ENCODE measurements at places on chromosomes 7 and 10.

GRCh38 chr7:151834271-151835035, 42.5 kb downstream of the PRKAG2 start:
- no peak for DNase-seq

DNA sequence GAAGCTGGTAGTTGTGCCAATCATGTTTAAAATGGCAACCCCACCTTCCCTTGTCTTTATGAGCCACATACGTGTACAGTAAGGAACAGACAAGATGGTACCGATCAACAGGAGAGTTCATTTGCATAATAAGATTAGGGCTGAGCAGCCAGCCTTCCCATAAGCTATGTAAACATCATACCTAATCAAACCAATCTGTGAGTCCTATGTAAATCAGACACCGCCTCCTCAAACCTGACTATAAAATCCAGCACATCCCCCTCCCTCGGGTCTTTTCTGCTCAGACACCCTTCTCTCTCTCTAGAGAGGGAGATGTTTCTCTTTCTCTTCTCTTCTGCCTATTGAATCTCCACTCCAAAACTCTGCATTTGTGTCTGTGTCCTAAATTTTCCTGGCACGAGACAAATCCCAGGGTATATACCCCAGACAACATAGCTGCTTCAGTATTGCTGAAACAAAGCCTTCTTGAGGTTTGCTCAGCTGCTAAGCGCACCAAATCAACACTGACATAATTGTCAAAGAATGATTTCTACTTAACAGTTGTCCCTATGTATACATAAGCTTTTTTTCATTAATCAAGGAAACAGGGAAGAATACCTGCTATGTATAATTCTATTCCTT, 279.2 kb downstream of the THSD7A start:
- DNase-seq: no peak

- no peak for DNase-seq
Observed at GRCh38 chr10:31157123-31158010, 125.7 kb upstream of the ZNF438 start.

GRCh38 chr7:82317257-82317721, 126.3 kb downstream of the CACNA2D1 start:
- no peak for DNase-seq

DNA sequence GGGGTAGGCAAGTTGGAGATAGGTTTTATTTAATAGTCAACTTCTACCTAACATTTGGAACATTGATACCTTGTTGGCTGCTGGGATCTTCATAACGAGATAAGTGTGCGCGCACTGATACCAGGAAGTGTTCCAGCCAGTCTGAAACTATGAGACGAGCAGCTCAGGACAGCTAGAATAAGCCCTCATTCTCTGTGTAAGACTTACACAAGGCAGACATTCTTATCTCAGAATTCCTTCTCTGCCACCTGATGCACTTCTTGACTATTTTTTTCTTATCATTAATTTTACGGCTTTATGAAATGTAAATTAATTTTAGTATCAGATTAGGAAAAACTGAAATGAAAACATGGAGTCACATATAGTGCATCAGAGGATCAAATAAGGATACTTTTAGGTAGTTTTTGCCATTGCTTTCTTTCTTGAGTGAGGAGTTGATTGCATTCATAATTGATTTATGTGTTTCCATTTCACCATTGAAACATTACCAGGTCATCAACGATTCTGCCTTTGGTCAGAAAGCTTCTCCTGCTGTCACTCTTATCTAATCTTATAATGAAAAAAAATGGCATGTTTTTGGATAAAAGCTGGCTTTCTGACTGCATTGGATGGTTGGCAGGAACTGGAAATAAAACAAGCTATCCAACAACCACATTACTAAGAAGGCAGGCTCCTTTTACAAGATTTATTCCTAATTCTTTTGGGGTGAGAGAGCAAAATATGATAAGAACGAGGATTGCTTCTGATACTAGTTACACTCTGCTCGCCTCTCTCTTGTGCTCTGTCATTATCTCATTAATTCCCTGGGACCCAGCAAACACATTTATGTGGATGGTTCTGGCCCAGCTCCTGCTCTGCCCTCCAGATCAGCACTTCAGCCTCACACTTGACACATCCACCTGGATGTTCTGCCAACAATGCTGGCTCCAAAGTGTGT, 40.4 kb upstream of the ABCB5 start:
- no peak for DNase-seq

- no peak for DNase-seq
Observed at GRCh38 chr10:96556003-96556402, 30.8 kb downstream of the TM9SF3 start.

DNA sequence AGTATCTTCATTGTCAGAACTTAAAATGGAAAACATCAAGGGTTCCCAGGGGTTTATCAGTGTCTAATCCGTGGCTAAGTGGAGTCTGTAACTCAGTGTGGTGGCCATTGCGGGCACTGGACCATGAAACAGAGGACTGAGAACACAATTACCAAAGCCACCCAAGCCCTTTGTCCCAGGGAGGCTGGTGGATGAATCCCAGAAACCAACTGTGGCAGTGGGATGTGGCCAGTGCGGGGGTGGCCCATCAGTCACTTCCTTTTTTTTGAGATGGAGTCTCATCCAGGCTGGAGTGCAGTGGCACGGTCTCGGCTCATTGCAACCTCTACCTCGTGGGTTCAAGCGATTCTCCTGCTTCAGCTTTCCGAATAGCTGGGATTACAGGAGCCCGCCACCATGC, 61.8 kb downstream of the TACC2 start:
- DNase-seq: no peak

- DNase-seq: no peak
Observed at GRCh38 chr10:24897326-24897926, 55.0 kb downstream of the PRTFDC1 start.

DNA sequence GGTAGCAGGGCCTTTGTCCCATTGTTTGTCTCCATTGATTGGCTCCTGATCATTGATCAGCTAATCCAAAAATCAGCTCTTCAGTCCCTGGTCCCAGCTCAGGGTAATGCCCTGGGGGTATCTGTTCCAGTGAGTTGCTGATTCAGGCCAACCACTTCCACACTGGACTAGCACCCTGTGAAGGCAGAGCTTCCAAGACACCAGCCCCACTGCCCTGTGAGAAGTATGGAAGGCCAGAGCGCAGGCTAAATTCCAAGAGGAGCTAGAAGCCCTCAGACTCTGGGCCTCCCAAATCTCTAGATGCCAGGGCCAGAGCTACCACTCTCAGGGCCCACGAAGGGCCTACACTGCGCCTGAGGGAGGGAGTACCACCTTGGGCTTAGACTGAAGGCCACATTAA, 10.4 kb downstream of the TMEM72 start:
- no peak for DNase-seq

DNA sequence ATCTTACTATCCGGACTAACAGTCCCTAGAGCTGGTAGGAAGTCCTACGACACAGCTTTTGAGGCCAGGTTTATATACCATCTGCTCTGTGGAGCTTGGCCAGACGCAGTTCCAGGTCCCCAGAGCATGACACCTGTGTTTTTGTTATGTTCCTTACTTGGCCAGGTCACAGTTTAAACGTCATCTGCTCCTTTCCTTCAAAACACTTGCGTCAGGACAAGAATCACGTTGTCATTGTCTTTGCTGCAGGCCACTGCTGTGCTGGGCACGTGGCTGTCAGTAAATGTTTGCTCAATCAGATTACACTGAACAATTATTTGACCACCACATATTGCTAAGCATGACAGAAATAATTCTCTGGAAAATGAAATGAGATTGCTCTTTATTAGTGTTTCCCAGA, 23.9 kb downstream of the SLC18A2 start:
- no peak for DNase-seq

DNA sequence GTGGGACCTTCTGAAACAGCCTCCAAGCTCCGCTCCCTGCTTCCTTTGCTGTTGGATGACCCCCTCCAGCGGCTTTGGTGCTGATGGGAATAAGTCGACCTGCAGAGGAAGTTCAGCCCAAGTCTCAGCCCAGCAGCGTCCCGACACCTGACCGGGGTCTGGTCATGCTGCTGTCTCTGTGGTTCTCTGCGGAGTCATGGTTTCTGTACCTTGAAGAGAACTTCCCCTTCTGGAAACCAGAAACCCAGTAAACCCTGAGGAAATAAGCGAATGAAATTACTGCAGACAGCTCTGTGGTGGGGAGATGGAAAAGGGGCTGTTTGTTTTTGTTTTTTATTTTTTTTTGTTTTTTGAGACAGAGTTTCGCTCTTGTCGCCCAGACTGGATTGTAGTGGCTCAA, 18.3 kb upstream of the ZNF12 start:
- no peak for DNase-seq

GRCh38 chr7:35753761-35754603, 46.9 kb upstream of the SEPTIN7 start:
- DNase-seq: no peak

GRCh38 chr7:98630149-98630548, 13.1 kb downstream of the NPTX2 start:
- no peak for DNase-seq

GRCh38 chr7:137628216-137628615, 218.6 kb downstream of the DGKI start:
- no peak for DNase-seq

- no peak for DNase-seq
Observed at GRCh38 chr10:6067457-6067856, 5.3 kb upstream of the IL2RA start.

- no peak for DNase-seq
Observed at GRCh38 chr7:137753948-137754851, 92.6 kb downstream of the DGKI start.

GRCh38 chr7:111796671-111797070, 234.4 kb upstream of the IMMP2L start:
- no peak for DNase-seq

GRCh38 chr10:70899096-70899495, 10.7 kb upstream of the PCBD1 start:
- DNase-seq: no peak

- DNase-seq: no peak
Observed at GRCh38 chr7:22860337-22860736, 37.7 kb upstream of the TOMM7 start.

- DNase-seq: no peak
Observed at GRCh38 chr10:105844241-105844640, 1203.2 kb downstream of the SORCS3 start.

DNA sequence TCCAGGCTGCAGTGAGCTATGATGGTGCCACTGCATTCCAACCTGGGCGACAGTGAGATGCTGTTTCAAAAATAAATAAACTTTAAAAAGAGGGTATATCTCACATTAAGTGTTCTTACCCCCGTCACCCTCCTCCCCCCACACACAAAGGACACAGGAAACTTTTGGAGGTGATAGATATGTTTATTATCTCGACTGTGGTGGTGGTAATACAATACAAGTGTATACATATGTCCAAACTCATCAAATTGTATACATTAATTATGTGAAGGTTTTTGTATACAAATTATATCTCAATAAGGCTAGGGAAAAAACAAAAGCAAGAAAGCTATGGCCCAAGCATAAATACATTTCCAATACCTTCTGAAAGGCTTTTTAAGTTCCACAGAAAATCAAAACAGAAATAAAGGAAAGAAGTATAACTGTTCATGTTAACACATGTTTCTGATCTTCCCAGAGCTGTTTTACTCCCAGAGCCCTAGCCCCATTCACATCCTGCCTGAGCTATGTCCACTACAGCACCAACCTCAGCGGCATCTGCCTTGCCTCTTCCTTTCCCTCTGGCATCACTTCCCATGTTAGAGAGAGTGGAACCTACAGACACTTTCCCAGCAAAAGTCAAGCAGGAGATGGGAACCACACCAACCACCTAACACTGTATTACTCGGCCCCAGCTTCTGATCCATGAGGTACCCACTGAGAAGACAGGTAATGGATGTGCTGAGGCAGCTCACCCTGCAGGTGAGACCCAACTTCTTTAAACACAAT, 48.1 kb downstream of the SGMS1 start:
- DNase-seq: no peak

DNA sequence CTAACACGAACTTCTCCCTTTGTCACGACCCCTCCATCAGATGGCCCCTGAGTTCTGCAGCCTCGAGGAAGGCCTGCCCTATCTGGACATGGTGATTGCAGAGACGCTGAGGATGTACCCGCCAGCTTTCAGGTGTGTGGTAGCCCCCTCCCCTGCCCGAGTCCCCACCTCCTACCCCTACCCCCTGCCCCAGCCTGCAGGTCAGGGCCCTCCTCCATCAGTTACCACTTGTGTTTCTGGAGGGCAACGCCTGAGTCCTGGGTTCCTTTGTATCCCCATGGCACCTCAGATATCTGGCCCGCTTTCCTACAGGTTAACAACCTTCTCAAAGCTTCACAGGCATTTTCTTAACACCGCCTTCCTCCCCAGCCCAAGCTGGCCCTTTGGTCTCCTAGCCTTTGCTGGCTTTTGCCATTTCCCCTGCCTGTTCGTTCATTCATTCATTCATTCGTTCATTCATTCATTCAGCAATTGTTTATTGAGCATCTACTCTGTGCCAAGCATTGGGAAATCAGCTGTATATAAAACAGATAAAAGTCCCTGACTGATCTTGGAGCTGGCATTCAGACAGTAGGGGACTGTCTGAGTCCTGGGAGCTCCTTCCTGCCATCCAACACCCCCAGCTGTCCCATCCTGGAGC, 55.6 kb downstream of the PARP12 start:
- no peak for DNase-seq

DNA sequence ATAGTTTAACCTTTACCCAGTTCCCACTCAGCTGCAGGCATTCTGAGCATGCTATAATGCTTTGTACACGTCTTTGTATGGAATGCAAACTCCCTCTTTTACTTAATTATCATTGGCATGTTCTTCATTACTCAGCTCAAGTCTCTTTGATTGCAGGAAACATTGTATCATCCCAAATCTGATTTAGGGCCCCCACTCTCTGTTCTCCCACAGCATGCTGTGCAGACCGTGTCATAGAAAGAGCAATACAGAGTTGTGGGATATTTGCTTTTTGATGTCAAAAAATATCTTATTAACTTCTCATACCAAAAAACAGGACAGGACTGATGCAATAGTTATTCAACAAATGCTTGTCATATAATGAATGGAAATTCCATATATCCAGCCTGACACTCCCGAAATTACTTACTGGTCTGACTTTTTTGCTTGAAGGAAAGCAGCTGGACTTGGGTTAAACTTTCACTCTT, 1081.5 kb upstream of the C7orf33 start:
- DNase-seq: no peak

- DNase-seq: no peak
Observed at GRCh38 chr10:121633056-121633455, 34.8 kb upstream of the FGFR2 start.

GRCh38 chr10:48958598-48959190, 19.1 kb upstream of the LRRC18 start:
- no peak for DNase-seq

DNA sequence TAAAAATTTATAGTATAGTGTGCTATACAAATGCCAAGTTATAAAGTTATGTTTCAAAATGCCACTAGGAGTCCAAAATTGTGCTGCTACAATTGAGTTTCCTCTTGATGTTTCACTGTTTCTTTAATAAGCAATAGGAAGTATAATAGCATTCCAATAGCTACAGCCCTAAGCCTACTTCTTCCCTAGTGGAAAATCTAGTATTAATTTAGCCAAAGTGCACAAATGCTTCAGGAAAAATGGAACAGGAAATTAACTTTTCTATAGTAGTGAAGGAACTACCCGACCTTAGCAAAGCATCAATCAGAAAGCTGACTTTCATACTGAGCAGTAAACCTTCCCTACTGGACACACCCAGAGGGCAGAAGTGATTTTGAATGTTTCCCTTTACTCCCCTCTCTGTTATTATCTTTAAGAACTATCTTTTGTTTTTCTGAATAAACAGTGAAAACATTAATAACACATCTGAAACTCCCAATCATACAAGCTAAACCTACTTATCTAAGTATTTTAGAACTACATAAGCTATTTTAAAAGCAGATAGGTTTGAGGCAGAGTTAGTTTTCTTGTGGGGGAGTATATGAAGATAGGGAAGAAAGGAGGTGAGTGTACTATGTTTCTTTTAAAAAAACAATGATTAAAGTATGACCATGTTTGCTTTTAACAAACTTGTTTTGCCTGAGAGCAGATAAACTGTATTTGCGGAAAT, 13.7 kb downstream of the CPED1 start:
- no peak for DNase-seq
